ENCODE measurements at places on chromosomes 6 and 20.
A peak's percentile ranks its signal among the peaks of the same experiment; 100 is the strongest.

DNA sequence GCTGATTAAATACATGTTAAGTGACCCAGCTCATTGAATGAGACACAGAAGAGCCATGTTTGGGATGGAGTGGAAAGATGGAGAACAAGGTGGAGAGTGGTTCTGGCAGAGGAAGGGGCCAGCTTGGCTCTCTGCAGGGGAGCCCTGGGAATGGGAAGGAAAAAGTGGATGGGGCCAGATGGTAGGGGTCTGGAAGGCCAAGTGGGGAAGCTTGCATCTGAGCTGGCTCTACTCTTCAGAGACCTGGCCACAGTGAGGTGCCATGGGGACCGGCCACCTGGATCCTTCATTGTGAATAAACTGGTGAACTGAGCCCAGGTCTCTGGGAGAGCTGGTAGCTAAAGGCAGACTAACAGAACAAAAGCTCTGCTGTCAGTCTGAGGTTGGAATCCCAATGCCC, 48.9 kb upstream of the SIRPA start:
- DNase-seq, result no peak

- no peak for DNase-seq
Measured at GRCh38 chr6:26321005-26321404, 44.0 kb upstream of the BTN3A2 start.

DNA sequence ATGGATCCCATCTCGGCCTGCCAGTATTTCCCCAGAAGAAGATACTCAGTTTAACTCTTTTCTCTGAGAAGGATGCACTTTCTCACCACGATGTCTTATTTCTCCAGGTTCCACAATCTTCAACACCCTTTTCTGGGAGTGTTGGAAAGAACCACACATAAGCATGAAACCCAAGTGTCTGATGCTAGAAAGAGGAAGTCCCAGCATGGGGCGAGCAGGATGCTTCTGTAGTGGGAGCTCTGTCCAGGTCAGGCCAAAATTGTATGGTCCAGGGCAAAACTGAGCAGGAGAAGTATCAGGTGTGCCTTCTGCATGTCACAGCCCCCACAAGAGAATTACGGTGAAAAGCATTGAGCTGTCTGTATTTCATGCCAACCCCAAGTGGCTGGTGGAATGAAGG, 11.0 kb downstream of the TREM1 start:
- no peak for DNase-seq

- DNase-seq, result no peak
Measured at GRCh38 chr20:57483287-57484050, 41.5 kb downstream of the CTCFL start.

DNA sequence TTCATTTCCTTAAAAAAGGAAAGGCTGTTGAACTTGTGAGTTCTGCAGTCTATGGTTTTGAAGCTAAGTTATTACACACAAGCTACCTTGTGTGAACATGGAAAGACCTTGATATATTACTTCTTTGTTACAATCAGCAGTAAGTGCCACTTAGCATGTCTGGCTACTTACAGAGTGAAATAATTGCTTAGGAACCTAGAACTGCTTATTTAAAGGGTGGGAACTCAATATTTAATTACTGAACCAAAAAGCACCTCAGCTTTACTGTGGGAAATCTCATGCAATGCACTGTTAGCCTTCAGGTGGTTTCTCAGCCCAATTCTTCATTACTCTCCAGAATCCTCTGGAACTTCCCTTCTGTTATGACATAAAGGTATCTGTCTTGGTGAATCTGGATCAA, 17.9 kb downstream of the PERP start:
- DNase-seq, result no peak

- DNase-seq, result no peak
Measured at GRCh38 chr20:3705970-3706739, 6.2 kb downstream of the SIGLEC1 start.

DNA sequence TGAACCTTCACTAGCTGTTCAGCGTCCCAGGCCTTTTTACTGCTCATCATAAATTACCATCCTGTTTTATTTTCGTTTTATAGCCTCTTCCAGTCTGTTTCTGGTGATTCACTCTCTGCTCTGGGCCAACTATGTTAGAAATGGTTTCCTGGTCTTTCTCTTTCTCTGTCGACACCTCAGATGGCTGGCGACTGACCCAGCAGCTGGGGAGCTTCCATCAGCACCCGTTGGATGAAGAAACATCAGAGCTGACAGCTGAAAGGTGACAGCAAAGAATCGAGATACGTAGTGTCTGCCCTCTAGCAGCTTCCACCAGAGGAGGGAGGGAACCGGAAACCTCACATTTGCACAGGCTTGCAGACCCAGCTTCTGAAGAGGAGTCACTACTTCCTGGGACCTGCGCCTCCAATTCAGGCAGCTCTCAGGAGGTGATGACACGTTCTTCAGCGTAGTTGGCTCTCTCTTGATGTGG, 82.9 kb upstream of the MLN start:
- DNase-seq, result no peak

DNA sequence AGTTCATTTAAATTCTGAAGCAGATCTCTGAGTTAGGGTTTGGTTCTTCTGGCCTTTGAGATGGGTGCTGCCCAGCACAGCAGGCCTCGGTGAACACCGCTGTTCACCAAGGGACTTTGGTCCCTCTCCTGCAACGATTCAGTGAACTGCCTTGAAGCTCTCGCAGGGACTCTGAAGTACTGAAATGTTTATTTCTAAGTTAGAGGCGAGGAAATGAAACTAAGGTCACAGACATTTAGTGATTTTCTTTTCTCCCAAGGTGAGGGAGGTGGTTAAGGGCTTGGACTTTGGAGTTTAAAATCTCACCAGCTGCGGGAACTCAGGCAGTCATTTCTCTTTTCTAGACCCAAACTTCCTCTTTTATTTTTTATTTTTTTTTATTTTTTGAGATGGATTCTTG, 26.2 kb downstream of the E2F3 start:
- DNase-seq, result peak; percentile 32

DNA sequence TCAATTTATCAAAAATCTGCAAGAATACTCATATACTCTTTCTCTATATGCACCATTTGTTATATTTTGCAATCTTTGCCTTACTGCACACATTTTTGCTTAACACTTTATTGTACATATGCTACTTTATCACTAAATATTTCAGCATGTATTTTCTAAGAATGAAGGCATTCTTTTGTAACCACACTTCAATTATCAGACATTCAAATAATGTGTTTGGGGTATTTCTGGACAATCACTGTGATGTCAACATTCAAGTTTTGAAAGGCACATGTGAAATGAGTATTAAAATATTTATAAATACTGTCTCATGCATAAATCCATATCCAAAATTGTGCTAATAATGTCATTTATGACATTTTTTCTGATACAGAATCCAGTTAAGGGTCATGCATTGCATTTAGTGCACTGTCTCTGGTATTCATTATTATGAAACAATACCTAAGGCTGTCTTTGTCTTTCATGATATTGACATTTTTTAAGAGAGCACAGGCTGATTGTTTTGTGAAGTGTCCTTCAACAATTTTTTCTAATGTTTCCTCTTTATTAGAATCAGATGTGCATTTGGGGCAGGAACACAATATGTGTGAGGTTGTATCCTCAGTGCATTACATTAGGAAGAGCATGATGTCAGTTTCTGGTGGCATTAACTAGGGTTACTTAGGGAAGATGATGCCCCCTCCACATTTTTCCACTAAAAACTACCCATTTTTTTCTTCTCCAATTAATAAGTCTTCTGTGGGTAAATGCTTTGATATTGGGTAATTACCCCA, 105.7 kb downstream of the MTFR2 start:
- no peak for DNase-seq

GRCh38 chr6:71879016-71879415, 7.3 kb upstream of the RIMS1 start:
- DNase-seq, result no peak

GRCh38 chr6:153003366-153003690, 819 bp upstream of the MTRF1L start:
- DNase-seq, result no peak

DNA sequence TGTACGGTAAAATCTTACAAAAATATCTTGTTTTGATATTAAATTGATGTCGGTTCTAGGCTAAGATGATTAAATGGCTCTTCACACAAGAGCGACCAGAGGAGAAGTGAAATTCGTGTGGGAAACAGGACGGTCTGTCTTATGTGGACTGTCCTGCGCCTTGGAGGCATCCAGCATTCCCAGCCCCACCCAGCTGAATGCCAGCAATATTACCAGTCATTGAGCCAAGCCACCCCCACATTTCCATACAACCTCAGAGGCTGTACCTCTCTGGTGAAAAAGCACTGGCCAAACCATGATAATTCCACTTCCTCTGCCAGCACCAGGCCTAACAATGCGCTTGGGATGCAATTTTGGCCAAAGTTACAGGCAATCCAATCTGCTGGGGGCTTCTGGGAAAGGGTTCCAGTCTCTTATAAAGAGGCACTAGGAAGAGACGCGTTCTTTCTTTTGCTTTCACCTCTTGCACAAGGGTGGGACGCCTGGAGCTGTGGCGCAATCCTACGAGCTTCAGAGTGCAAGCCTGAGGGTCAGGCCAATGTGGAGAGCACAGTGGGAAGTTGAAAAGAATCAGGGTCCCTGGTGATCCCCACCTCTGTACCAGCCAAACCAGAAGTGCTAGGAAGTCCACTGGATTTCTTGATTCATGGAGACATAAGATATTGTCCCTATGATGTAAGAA, 213.1 kb downstream of the PREX1 start:
- no peak for DNase-seq

DNA sequence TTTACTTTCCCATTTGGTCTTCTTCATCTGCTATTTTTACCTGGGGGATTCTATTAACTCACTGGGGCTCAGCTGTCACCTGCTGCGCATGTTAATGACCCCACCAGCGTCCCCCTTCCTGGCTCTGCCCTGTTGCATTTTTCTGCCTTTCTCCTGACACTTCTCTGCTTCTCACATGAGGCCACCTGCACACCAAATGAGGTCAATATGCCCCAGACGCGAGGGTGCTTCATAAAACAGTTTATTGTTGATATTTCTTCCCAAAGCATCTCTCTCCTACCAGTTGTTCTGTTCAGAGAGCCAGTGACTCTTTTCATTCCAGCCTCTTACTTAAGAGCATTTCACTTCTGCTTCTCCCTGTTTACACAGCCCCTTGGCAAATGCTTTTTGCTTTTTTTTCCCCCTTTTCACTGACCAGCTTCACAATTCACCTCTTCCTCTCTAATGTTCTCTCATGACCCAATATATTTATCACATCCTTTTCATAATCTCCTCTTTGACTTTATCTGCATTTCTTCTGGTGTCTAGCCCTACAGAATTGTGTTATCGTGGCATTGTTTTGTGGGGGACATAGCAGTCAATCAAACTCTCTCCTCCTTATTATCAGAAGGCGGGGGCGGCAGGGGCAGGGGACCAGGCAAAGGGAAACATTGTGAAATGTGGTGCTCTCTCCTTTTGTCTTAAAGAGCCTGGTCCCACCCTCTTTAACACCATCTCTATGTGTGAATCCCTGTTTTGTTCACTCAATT, 545.8 kb upstream of the CITED2 start:
- DNase-seq, result no peak

DNA sequence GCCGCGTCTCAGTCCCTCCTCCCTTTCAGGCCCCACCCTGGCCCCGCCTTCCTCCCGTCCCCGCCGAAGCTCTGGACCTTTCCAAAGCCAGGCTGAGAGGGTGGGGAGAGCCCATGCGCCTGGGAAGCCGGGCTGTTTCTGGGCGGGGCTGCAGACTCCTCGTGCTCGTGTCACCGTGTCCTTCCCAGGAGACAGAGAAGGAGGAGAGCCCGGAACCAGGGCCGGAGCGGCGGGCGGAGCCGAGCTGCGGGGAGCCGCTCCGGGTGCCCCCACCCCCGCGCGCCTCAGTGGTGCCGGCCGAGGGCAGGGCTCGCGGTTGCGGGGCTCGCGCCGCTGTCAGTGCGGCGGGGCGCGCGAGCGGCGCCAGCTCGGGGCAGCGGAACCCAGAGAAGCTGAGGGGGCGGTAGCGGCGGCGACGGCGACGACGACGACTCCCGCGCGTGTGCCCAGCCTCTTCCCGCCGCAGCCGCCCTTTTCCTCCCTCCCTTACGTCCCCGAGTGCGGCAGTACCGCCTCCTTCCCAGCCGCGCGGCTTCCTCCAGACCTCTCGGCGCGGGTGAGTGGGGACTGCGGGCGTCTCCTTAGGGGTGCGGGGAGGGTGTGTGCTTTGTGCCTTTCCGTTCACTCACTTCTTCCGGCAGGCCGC, at the start of gene RALY:
TSS of gene RALY (plus strand) at position 336 of the 646 bp plus-strand sequence. CDS start 78,164 bp downstream, outside the sequence.
- DNase-seq, result peak; percentile 98

- DNase-seq, result no peak
Measured at GRCh38 chr20:45827030-45827652, at the start of gene TNNC2. TNNC2 (minus strand) TSS chr20:45827312; CDS start chr20:45827248, 64 bp downstream.

DNA sequence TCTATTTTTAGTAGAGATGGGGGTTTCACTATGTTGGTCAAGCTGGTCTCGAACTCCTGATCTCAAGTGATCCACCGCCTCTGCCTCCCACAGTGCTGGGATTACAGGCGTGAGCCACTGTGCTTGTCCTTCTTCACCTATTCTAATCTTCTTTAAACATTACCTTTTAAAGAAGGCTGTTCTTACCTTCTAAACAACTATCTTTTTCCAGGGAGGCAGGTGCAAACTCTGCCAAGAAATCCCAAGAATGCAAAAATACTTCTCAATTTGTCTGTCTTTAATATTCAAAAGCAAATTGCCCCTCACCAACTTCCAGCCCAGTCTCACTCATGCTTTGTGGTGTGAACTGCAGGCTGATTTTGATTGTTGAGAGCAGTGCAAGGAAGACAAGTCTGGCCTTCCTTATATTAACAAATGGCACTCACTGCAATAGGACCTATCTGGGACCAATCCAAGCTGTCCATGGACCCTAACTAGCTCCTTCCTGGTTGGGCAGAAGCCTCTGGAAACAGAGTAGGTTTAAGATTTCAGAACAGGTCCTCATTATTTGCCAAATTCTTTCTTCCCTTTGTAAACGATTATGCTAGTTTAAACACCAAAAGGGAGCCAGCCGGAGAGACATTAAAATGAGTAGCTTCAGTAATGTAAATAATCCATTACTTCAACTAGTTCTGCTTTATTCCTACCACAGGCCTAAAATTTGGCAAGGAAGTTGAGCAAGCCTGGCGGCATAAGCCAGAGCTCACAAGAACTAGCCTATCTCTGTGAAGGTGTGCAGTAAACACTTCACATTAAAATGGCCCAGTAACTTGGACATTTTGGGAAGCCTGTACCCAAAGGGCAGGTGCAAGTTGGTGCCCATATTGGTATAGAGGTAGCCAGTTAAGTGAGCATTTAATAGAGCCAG, 1.6 kb downstream of the SCAND1 start:
- DNase-seq, result no peak

DNA sequence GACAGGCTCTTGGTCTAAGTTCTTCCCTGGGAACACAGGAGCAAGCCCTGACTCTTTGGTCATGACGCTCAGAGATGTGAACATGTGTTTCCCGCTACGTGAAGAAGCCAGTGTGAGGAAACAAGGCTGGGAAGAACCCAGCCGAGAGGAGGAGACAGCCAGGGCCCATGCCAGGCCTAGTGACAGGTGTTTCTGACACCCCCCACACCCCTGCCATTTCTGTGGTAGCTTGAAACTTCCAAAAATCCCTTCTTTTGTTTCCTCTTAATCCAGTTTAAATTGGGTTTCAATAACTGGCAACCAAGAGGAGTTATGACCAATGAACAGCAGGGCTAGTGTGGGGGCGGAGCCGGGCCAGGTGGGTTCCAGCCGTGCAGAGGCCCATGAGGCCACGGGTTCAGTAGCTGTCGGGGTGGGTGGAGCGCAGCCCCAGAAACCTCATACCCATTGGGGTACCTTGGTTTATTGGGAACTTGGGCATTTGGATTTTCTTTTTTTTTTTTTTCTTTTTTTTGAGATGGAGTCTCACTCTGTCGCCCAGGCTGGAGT, 33.5 kb downstream of the WRNIP1 start:
- DNase-seq, result no peak

GRCh38 chr6:133132466-133132971, 108.6 kb upstream of the EYA4 start:
- DNase-seq, result no peak

GRCh38 chr20:61298661-61299060, 46.6 kb downstream of the CDH4 start:
- DNase-seq, result no peak

All from germinal center (tissue), 1 donor.